ENCODE measurements at places on chromosomes 1 and 21.

GRCh38 chr1:225928186-225929175 is 4.4 kb upstream of the PYCR2 start:
- DNase-seq, result no peak

- no peak for DNase-seq
Measured at GRCh38 chr1:191886977-191887376, 271.3 kb upstream of the RGS18 start.

DNA sequence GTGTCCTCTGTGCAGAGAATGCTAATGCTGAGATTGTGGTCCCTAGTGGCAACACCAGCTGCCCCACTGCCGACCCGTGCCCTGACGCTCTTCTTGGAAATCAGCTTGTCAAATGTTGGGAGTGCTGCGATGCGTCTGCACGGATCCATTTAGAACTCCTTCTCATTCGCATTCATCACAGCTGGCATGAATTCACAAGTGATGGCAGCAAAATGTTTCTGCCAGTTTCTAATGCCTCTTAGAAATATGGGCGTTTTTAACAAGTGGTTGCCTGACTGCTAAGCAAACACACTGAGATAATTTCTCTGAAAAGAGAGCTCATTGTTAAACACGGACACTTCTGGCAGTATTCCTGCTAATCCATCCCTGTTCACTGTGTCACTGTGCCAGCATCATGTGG is 131.9 kb upstream of the KCNJ6 start:
- DNase-seq, result no peak

GRCh38 chr1:220655509-220655908 is 34.7 kb upstream of the C1orf115 start:
- no peak for DNase-seq

DNA sequence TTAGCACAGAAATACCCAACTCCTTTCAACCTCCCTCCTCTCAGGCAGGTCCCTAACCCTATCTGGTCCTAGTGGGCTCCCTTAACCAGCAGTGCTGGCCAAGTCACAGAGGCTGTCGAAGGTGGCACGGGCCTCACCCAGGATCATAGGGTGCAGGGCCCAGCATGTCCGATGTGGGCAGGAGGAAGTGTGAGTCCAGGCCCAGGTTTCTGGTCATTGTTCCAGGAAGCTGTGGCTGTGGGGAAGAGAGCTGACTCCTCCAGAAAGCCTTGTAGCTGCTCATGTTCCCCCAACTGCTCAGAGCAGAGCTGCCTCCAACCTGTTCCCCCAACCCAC is 2.4 kb downstream of the CCDC17 start:
- no peak for DNase-seq

DNA sequence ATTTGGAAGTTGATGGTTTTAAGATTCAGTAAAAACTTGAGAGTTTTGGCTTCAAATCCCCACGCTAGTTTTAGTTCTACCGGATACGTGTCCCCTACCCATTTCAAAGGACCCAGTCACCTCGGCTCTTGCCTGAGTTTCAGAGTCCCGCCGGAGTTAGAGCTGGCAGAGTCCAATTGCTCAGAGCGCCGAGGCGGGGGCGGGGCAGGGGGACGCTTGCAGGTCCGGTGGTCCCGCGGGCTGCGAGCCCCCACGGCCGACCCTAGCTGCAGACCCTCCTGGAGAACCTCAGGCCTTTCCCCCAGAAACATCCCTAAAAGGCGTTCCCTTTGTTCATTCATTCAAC is 765 bp upstream of the VPS45 start:
- no peak for DNase-seq

DNA sequence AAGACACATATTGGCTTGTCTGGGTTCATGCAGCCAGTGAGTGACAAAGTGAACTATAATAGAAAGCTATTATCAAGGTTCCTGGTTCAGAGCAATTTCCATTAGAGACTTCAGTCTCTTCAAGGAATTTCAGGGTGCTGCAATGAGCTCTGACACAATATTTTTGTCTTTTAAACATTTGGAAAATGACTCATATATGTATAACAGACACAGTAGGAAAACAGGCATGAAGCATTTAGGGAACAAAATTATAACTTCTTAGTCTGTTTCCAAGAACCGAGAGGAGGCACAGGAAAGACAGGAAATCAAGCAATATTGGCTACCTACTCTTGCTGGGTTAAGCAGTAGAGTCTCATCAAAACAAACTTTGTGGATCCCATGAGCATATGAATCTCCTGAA is 170.4 kb downstream of the PTPRC start:
- DNase-seq, result no peak

DNA sequence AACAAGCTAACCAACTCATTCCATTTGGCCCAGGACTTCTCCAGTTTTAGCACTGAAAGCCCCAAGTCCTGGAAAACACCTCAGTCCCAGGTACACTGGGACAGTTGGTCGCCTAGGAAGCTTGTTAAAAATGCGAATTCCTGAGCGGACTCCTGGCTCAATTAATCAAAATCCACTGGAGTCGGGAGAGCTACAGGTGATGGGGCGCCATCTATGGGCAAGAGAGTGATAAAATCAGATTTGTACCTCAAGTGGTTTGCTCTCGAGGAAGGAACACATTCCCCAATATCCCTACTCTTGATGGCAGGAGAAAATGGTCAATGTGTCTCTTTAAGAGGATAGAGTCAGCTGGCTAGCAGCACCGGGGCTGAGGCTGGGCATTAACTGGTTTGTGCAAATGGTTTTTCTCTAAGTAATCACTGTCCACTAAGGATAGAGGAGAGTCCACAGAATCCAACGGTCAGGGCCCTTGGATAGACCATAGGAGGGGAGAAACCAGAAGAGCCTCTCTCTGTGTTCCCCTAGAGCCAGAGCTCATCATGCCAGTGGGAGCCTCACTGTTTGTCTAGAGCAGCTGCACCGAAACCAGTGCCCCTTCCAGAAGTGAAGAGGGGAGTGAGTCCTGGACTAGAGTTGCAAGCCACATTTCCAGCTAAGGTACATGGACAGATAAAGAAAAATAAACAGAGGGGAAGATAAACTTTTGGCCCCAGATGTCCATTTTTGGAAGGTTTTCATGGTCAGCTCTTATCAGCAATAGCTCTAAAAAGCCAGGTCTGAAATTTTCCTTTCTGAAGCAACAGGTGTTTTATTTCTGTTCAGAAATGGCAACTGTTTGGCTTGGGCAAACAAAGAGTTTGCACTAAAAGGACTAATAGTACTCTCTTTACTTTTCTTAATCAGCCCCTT is 148.5 kb downstream of the TENT5C start:
- DNase-seq, result peak; percentile 31

DNA sequence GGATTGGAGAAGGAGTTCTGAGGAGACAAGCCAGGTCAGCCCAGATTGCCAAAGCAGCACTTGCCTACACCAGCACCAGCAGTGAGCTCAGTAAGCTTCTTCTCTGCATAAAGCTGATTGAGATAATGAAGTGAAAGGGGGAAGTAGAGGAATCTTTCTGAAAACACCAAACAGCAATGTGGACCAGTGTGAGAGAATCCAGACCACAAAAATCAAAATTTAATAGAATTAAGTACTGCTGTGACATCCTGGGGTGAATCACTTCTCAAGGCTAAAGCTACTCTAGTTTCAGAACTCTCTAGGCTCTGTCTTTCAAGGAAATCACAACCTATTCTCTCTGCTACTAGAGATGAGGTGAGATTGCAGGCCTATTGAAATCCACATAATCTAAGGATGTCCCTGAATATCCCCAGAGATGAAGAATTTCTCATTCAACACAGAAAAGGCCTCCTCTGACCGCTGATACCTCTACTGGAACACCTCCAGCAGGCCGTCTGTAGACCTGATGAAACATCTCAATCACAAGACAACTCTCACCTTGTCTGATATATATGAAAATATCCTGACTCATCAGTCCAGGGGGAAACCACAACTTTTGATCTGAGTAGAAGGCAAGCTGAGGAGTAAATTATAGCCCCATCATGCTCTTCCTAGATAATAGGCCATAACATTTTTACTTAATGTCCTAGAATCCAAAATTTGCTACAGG is at the start of gene FCRL4:
FCRL4 (minus strand) TSS at position 127 of the 709 bp plus-strand sequence. CDS start 141 bp downstream, outside the sequence.
- DNase-seq, result no peak

DNA sequence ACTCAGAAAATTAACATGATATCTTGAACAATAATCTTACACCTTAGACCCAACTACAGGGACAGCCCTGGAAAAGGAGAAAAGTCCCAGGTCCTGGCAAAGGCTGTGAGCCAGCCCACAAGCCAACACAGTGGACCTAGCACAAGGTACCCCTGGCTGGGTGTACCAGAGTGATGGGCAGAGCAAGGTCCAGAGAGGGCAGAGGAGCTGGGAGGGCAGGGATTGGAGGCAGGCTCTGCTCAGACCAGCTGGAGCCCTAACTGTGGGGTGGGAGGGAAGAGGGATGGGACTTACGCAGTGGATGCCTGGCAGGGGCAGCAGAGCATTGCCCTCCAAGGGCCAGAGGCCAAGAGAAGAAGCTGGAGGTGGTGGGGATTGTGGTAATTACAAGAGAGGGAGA is 101.6 kb downstream of the KCND3 start:
- DNase-seq, result no peak

- no peak for DNase-seq
Measured at GRCh38 chr1:205370780-205371179, 14.1 kb upstream of the KLHDC8A start.

DNA sequence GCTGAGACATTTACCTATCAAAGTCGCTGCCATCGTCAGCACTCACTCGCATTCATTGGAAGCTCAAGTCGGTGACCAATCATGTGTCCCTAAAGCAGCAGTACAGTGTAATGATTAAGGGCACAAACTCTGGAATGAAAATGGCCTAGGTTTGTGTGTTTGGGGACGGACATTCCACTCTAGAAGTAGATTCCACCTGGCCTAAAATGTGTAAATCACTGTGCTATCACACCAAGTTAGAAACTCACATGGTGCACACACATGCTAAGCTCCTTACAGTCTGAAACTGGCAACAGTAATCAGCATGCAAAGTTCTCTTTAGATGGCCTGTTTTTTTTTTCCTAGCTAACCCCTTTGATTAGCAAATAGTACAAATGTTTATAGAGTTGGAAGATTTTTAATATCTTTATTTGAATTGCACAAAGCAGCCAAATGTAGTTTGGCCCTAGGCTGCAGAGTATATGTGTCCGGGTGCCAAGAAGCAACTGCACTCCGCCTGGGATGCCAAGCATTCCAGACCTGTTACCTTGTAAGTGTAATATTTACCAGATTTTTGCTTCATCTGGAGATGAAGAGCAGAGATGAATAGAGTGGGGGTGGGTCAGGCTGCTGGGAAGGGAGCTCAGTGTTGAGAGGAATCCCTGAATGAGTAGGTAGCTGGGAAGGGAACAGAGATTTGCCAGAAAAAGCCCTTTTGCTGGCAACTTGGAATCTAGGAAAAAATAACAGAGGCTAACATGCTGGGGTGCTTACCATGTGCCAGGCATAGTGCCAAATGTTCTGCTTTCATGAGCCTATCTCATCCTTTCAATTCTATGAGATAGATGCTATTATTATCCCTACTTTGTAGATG is 35.2 kb downstream of the TGFB2 start:
- no peak for DNase-seq

DNA sequence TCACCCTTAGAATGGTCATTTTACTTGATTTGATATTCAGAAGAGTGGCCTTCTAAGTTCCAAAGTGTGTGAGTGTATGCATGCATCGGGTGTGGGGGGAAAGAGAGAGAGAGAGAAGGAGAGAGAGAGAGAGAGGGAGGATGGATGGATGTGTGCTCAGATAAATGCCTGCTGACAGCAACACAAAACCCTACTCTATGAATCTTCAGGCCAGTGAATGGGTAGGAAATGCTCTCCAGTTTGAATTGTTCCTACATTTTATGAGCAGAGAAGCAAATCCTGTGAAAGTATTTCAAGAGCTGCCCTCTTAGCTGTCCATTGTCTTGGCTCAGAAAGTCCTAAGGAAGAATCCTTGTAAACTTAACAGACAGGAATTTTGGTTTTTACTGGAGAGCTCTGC is 7.4 kb downstream of the JAM2 start:
- DNase-seq, result no peak

DNA sequence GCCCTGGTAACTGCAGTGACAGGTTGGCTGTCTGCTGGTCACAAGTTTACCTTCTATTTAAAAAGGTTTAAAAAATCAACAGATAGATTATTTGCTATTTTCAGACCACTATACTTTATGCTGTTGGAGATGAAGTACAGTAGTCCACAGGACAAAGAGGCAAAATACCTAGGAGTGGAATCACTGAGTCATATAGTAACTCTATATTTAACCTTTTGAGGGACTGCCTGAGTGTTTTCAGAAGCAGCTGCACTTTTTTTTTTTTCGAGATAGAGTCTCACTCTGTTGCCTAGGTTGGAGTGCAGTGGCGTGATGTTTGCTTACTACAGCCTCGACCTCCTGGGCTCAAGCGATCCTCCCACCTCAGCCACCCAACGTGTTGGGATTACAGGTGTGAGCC is 11.7 kb downstream of the CNIH4 start:
- DNase-seq, result no peak

GRCh38 chr1:100626397-100626796 is 88.5 kb downstream of the GPR88 start:
- DNase-seq, result no peak

DNA sequence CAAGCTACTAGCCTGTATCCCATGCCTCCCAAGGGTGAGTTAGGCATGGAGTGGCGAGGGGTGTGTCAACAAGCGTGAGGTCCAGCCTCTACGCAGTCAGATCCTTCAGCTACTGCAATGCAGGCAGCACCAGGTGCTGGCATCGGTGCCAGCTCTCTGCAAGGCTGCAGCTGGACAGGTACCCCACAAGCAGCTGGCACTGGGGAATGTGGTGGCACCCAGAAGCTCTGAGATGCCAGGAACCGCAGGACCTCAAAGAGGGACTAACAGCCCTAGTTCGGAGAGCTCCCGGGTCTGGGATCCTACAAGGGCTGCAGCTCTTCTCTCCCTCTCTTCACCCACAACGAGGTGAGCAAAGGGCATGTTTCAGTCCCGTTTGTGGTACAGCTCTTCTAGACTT is 974.5 kb downstream of the LTN1 start:
- no peak for DNase-seq

- DNase-seq, result no peak
Measured at GRCh38 chr21:28832013-28832714, 160.5 kb downstream of the LTN1 start.

GRCh38 chr1:2978691-2979190 is 42.5 kb upstream of the ACTRT2 start:
- no peak for DNase-seq

- DNase-seq, result no peak
Measured at GRCh38 chr21:36611379-36611778, 87.5 kb upstream of the SIM2 start.

DNA sequence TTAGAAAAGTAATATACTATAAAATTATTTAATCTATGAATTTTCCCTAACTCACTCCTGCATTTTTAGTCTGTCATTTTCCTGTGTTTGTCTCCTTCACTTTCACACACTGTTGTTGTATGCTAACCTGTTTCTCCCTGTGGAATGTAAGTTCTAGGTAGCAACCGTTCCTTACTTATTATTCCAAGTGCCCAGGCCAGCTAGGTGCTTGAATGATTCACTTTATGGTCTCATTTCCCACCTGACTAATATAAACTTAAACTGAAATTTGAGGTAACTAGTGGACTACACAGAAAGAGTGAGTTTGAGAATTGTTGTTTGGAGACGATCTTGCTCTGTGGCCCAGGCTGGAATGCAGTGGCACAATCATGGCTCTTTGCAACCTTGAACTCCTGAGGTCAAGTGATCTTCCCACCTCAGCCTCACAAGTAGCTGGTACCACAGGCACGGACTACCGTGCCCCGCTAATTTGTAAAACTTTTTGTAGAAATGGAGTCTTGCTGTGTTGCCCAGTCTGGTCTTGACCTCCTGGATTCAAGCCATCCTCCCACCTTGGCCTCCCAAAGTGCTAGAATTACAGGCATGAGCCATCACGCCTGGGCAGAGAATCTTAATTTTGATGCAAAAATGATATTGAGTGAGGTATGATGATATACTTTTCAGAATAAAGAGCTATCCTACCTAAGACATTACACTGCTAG is 1.9 kb downstream of the ZYG11B start:
- DNase-seq, result no peak

GRCh38 chr1:20921285-20921684 is 134.2 kb upstream of the HP1BP3 start:
- no peak for DNase-seq

Measured in right lung (tissue), 10 donors.